ENCODE measurements at places on chromosomes 7 and 10.

- no peak for DNase-seq
These were observed 1.7 kb upstream of the CFAP58 start for GRCh38 chr10:104351919-104352318.

GRCh38 chr7:46930366-46930765, 651.5 kb downstream of the TNS3 start:
- DNase-seq, result peak; percentile 32

GRCh38 chr7:47092336-47092735, 489.6 kb downstream of the TNS3 start:
- no peak for DNase-seq

GRCh38 chr10:129841590-129841989, 122.5 kb downstream of the EBF3 start:
- no peak for DNase-seq

DNA sequence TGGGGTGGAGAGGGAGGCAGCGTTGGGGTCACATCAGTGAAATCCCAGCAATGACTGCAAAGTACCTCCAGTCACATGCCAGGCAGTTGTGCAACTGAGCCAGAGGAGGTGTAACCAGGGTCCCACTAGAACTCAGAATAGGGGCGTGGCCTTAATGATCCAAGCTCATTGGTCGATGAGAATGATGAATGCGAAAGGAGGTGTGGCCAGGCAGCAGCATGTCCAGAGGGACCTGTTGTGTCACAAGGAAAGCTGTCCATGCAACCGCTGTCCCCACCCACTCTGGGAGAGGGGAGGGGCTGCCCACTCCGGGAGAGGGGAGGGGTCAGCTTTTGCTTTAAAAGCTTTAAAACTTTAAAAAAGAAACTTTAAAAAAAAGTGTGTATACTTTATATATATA, 25.3 kb upstream of the MTPAP start:
- DNase-seq, result no peak

DNA sequence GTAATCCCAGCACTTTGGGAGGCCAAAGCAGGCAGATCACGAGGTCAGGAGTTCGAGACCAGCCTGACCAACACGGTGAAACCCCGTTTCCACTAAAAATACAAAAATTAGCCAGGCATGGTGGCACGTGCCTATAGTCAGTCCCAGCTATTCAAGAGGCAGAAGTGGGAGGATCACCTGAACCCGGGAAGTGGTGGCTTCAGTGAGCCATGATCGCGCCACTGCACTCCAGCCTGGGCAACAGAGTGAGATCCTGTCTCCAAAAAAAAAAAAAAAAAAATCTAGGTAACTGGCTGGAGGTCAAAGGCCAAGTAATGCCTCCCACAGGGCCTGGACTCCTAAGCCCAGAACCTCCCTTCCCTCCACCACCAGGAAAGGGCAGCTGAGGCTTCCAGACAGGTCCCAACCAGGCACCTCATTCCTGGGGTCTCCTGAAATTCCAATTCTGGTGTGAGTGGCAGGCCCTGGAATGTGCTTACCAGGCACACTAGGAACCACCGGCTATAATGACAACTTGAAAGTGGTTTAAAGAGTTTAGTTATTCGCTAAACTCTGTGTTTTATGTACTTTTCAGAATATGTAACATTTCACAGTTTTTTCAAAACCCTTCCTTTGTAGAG, 86.9 kb upstream of the TNRC18 start:
- no peak for DNase-seq

GRCh38 chr7:107833684-107834106, 30.7 kb upstream of the SLC26A3 start:
- no peak for DNase-seq

DNA sequence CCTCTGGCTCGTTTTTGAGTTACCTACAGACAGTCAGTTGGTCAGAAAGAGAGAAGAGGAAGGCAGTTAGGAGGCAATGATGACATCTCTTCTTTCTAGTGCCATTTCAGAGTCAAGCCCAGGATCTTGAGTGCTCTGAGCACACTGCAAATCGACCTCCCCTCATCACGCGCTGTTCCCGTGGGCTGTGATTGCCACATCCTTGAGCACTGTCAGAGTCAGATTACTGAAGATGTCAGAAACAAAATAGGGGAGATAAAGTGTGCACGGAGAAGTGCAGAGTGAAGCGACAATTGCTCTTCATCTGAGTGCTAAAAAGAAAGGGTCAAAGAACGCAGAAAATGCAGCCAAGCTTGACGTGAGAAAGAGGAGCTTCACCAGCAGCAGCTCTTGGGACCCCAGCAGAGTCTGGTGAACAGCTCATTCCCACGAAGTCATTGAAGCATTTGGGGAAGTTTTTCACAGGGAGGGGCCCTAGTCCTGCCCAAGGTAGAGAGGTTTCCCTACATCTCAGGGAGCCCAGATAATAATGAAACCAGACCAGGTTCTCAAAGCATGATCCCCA, 661.7 kb upstream of the AUTS2 start:
- no peak for DNase-seq
